ENCODE measurements at places on chromosomes 12 and 14. TPM values are rescaled to one million over a fixed set of nuclear protein-coding genes. Genes with fewer than 3 reads are reported as not detected.

DNA sequence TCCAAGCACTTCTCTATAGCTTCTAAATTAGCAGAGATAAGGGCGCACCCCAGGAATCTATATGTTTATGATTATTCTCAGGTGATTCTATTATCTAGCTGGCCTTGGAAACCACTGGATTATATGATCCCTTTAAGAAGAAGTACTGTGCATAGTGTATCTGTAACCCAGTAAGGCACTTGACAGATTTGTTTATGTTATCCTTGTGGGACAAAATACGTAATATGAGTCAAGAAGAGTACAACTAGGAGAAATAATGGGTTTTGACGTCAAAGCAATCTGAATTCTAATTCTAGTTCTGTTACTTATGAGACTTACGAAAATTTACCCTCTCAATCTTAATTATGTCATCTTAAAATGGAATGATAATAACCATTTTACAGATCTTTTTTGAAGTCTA lies 259.6 kb upstream of the NAV3 start:
- H3K27me3 ChIP-seq = no peaks in the 10 kb centered on the region
- DNase-seq = no peak
- H3K4me1 ChIP-seq = no peaks in the 10 kb centered on the region
- no peak overlapping the region for H3K27ac ChIP-seq

DNA sequence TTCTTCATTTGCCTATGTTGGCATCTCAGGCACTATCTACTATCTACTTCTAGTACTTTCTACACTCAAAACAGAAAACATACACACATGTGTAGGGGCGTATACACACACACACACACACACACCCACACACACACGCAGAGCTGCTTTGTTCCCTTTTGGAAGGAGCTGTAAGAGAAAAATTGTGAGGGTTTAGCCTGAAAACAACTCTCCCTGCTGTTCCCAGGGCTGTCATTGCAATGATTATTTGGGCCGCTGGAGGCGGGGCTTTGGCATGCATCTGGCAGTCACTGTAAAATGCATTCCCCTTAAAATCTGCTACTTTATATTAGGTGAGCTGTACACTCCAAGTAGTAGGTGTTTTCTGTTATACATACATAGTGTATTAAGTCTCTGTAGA lies 29.1 kb upstream of the SLC38A2 start:
- no peaks in the 10 kb centered on the region for H3K36me3 ChIP-seq
- peaks cover 40% of the 10 kb centered on the region for H3K4me1 ChIP-seq
- DNase-seq = no peak
- H3K27ac ChIP-seq = peak overlapping the region; percentile 39

The TEX52 gene
- not detected for total RNA-seq

The TAS2R20 gene
- 1.0 TPM for total RNA-seq
